Thoracic aorta endothelial cell (primary cell): ENCODE measurements at places on chromosomes 7 and 10. TPM values are rescaled to one million over a fixed set of nuclear protein-coding genes. Genes with fewer than 3 reads are reported as not detected.

Gene UROS
- total RNA-seq = 63.9 and 68.5 TPM in 2 replicates

Gene TMEM229A
- total RNA-seq = not detected in 2 replicates

Gene SPRN
- not detected in 2 replicates for total RNA-seq

Gene PNLIPRP3
- not detected in 2 replicates for total RNA-seq

Gene SPDYE16
- total RNA-seq = not detected in 2 replicates

Gene FAM25A
- not detected in 2 replicates for total RNA-seq

Gene FAM237B
- total RNA-seq = not detected in 2 replicates

Gene ZNF775
- total RNA-seq = 4.3 and 5.1 TPM in 2 replicates

Gene HOXA4
- total RNA-seq = 0.80 and 1.9 TPM in 2 replicates

Gene HDAC9
- total RNA-seq = 15.3 and 19.7 TPM in 2 replicates

Gene MUC3A
- total RNA-seq = not detected in 2 replicates

Gene PHYHIPL
- 0.07 TPM in 1 of 2 replicates, not detected in the other for total RNA-seq

Gene PRSS1
- total RNA-seq = not detected in 2 replicates

Gene MOGAT3
- not detected in 2 replicates for total RNA-seq

Gene CRPPA
- total RNA-seq = 2.2 and 2.3 TPM in 2 replicates

Gene ZWINT
- 56.3 and 69.4 TPM in 2 replicates for total RNA-seq

Gene PRKAG2
- total RNA-seq = 37.2 and 56.7 TPM in 2 replicates

Gene AFAP1L2
- total RNA-seq = 1.7 and 1.9 TPM in 2 replicates

Gene ZP3
- 0.53 and 3.1 TPM in 2 replicates for total RNA-seq

Gene ANKRD2
- 0.27 and 1.2 TPM in 2 replicates for total RNA-seq

Gene PRKCQ
- 0.53 and 0.72 TPM in 2 replicates for total RNA-seq

Gene CPA2
- not detected in 2 replicates for total RNA-seq

Gene PRSS2
- 0.27 TPM in 1 of 2 replicates, not detected in the other for total RNA-seq

Gene EPO
- not detected in 2 replicates for total RNA-seq

Gene MBL2
- total RNA-seq = not detected in 2 replicates

Gene IGF2BP3
- 196 and 275 TPM in 2 replicates for total RNA-seq

Gene UPK3B
- 0.13 TPM in 1 of 2 replicates, not detected in the other for total RNA-seq

Gene KCND2
- total RNA-seq = not detected in 2 replicates

Gene TRIM50
- not detected in 2 replicates for total RNA-seq

Gene AIMP2
- 65.4 and 75.0 TPM in 2 replicates for total RNA-seq

Gene OPN4
- not detected in 2 replicates for total RNA-seq
